T-helper 22 cell (primary cell): ENCODE measurements at places on chromosomes 7 and 10.

DNA sequence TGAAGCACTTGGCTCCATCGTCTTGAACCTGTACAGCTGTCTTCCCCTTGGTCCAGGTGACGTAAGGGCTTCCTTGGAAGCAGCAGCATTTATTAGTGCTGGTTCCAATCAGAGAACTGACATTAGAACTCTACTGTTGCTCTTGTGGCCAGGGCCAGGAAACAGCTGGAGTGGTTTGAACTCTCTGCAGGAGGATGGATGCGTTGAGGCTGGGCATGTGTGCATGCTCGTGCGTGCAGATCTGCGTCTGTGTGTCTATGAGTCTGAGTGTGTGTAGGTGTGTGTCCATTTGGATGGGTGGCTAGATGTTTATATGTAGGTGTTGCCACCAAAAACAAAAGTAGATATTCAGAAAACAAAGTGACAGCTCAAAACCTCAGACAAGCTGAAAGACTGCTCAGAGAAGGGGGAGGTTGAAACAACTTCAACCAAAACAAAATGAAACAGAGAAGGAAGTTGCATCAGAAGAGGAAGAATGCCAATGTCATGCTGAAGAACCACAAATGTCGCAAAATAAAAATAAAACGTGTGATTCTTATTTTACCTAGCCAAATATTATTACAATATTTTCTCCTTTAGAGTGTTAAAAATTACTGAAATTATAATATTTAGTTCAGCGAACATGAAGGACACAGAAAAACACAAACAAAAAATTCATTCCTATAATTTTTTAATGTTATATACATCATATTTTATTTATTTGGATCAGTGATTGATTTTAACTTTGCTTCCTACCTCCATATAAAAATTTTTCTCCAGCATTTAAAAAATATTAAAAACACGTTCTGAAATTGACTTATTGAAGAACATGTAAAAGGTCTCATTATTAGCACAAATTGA, 96.1 kb upstream of the MKLN1 start:
- DNase-seq = peak; percentile 76

- no peak for DNase-seq
Measured at GRCh38 chr10:37789590-37789989, 67.8 kb downstream of the ZNF248 start.

- no peak for DNase-seq
Measured at GRCh38 chr10:37549054-37549453, 308.4 kb downstream of the ZNF248 start.

DNA sequence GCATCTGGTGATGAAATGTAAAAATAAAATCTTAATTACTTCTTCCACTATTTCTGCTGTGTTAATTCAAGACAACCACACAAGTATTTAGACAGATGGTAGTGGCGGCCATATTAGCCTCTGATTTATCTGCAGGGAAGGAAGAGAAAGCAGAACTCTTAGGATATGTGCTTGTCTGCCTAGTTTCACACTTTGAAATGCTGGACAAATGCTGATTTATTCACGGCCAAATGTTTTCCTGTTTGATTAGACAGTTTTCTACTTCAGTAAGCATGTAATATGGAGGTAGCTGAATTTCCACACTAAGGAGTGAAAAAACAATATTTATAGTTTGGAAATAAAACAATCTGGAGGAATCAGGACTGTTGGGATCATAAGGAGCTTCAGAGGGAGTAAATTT, 158.1 kb downstream of the AGMO start:
- no peak for DNase-seq

DNA sequence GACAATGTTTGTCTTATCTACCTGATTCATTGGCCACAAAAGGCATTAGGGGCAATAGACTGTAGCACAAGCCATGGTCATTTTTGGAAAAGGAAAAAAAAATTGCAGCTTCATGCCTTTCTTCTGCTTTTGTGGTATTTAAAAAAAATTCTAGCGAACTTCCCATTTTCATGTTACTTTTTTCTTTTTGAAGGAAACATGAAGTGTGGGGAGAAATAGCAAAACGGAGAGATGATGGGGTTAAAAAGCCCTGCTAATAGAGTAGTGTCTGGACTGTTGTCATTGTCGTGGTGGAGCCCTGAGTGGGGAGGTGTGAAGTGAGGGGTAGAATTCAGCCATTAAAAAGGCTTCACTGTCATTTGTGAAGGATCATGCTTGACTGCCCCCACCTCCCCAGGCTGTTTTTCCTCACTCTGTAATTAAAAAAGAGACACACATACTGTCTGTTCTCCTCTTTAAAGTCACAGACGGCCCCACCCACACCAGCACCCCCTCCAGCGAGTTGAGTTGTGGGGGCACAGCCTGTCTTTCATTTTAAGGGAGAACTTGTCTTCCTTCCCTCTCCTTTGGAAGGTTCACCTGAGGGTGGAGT, 272.4 kb downstream of the CREB5 start:
- no peak for DNase-seq

- no peak for DNase-seq
Measured at GRCh38 chr10:97895915-97896314, 46.3 kb downstream of the GOLGA7B start.

- no peak for DNase-seq
Measured at GRCh38 chr10:29083096-29083495, 205.8 kb upstream of the LYZL1 start.

- no peak for DNase-seq
Measured at GRCh38 chr10:35353395-35353794, 17.1 kb downstream of the CCNY start.

DNA sequence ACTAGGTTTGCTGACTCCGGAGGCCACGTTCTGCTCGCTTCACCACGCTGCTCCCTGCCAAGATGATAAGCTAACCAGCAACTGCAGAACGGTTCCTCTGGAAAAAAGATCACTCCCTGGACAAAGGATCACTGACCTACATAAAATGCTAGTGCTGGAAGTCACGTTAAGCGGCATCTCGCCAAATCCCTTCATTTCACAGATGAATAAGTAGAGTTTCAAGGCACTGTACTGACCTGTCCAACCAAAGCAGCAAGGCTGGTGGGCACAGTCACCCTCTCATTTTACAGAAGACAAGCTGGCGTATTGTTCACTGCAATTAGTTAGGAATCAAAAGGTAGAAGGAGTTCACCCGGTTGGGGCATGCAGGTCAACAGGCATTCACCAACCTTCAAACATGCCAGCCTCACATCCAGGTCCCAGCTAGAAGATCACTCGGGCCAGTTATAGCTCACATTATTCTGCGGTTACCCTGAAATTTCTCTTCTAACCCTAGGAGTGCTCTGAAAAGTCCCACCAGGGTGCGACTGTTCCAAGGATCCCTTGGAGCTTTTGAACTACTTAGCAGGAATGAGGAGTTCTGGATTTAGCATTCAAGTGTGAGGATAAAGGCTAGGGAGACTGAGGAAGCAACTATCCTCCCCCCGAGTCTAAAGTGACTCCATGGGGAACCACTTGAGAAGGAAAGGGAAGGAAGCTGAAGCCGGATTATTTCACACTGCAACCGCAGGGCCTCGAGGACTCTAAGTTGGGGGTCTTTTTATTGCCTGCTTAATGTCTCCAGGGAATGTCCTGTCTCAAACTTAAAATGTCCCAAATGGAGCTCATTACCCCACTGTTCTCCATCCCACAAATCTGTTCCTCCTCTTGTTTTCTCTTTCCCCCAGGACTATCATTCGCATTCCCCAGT, 32.8 kb downstream of the HIPK2 start:
- DNase-seq = no peak

- no peak for DNase-seq
Measured at GRCh38 chr10:101162677-101163076, 31.6 kb downstream of the TLX1 start.

- no peak for DNase-seq
Measured at GRCh38 chr10:49740346-49741107, 21.6 kb downstream of the OGDHL start.

DNA sequence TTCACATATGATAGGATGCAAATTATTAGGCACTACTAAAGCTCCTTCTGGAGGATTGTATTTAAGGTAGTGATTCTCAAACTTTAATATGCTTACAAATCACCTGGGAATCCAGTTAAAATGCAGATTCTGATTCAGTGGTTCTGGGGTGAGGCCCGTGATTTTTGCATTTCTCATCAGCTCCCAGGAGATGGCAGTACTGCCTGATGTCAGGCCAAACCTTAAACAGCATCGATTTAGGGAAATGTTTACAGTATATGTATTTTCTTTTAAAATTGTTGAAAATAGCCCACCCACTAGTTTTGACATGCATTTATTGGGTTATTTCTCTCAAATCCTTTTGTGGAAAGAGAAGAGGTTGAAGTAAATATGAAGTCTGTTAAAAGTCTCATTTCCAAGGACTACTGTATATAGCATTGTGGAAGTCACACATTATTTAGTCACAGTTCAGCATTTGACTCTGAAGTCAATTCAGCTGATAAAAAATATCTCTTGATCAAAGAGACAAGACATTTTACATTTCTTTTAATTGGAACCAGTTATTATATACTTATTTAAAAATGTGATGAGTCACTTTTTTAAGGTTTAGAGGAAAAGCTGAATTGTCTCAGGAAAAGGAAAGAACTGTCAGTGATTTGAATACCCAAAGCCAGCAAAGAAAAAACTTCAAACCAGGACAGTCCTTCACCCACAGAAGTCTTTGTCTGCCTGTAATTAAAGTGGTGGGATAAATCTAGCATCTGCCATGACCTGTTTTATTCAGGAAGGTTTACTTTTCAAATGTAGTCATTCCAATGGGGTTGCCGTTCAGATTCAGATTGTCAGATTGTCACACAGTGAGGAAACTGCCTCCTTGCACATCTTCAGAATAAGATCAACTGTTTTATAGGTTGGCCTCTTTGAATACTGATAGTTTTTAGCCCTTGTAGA, 21.1 kb upstream of the HBP1 start:
- DNase-seq = no peak

DNA sequence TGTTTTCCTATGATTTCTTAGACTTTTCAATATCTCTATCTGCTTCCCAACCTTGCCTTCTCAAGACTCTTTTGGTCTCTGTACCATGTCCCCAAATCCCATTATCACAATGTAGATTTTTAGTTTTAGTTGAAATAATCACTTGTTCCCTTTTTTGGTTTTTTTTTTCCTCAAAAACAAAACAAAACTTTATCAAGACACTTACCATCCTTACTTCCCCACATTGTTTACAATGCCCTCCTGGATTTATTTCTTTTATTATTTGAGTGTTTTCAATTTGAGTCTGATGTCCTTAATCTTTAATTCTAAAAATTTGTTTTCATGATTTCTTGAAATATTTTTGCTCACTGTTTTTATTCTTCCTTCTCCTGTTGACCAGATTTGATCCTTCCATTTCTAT, 112.6 kb downstream of the CPED1 start:
- no peak for DNase-seq

- DNase-seq = no peak
Measured at GRCh38 chr10:11832042-11832441, 8.9 kb downstream of the PROSER2 start.

GRCh38 chr10:126270111-126270510, 118.2 kb downstream of the ADAM12 start:
- DNase-seq = no peak

DNA sequence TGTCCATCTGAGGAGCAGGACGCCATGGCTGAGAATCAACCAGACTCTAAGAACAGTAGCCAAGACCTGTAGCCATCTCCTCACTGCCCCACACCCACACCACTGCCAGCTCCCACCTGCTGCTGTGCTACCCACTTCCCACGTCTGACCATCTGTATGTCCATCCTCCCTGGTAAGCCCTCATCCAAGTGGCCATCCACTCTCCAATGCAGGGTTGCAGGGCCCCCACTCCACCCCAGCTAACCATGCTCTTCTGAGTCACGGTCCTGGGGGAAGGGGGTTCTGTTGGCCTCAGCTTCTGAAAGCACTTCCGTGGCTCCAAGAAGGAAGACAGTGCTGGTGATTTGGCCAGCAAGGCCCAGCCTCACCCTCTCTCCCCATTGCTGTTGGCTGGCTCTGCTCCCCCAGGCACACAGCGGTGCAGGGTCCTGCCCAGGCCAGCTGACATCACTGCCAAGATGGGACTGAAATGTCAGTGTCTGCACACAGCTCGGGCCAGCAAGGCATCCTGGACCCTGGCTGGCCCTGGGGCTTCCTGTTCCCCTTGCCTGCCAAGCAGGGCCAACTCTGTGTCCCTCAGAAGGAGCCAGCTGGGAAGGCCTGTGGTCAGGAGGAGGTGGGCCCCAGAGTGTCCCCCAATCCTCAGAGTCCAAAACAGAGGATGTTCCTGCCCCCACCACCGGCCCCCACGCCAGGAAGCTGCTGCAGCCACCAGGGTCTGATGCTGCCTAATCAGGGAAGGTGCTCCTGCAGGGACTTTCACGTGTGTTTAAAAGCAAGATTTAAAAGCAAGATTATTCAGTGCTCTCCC, 17.5 kb downstream of the RASGEF1A start:
- no peak for DNase-seq

GRCh38 chr7:148727501-148728278, 29.0 kb downstream of the CUL1 start:
- no peak for DNase-seq

- DNase-seq = no peak
Measured at GRCh38 chr7:99459087-99459486, 6.9 kb downstream of the ATP5MF start.

DNA sequence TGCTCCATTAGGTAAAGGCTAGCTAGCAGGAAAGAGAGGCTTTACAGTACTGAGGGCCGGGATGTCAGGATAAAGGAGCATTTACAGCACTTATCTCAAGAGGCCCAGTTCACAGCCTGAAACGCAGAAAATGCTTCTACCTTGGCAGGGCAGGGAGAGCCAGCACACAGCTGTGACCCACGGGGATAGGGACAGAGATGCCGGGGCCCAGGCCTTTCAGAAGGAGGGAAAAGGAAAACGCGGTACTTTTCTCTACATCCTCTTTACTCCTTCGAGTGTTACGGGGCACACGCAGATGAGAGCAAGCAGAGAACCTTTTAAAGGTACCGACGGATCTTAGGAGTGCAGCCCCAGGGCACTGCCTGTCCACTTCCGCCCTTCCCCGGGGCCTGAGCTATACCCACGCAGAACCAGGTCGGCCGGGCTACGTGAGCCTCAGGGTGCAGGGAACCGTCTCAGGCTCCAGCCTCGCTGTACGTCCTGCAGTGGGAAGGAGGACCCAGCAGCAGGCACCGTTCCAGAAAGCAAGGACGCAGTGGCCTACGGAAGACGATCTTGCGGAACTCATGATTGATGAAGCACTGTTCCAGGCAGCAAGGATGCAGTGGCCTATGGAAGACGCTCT, 232.3 kb downstream of the ELFN1 start:
- no peak for DNase-seq

DNA sequence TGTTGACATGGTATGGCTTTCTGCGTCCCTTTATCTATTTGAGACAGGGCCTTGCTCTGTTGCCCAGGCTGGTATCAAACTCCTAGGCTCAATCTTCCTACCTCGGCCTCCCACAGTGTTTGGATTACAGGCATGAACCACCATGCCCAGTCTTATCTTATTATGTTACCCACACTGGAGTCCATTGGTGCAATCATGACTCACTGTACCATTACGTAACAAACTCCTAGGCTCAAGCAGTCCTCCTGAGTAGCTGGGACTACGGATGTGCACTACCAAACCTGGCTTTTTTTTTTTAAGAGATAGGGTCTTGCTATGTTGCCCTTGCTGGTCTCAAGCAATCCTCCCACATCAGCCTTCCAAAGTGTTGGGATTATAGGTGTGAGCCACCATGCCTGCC, 66.7 kb downstream of the CCDC3 start:
- DNase-seq = no peak

- DNase-seq = no peak
Measured at GRCh38 chr7:50962962-50963374, 180.3 kb upstream of the GRB10 start.
